ENCODE measurements at places on chromosomes 7 and 10.

- no peak for DNase-seq
These were observed 468.8 kb upstream of the NRP1 start for GRCh38 chr10:33803248-33803647.

GRCh38 chr7:135321556-135321955, 87.9 kb downstream of the STRA8 start:
- no peak for DNase-seq

DNA sequence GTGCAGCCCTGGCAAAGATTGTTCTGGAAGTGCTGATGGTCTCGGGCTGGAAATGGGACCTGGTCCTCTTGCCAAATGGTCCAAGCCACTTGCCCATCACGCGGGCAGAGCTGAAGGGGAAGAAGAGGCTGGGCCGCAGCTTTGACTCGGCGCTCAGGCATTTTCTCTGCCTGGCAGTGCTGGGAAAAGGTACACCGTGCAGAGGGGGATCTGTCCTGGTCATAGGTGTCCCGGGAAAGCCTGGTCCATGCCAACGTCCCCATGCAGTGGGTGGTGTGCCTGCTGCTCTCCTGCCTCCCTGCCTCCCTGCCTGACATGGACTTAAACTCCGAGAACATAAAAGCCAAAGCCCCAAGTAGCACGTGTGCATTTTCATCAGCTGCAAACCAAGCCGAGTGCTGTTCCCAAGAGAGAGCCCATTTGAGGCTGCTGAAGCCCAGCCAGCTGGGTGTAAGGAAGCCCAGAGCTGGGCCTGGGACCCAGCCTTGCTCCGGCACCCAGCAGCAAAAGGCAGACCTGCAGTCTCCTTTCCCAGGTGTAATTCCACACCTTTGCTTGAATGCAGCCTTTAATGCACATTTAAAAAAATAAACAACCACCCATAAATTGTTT, 72.7 kb downstream of the TCERG1L start:
- no peak for DNase-seq

GRCh38 chr10:131573707-131574106, 262.2 kb upstream of the TCERG1L start:
- DNase-seq = no peak

DNA sequence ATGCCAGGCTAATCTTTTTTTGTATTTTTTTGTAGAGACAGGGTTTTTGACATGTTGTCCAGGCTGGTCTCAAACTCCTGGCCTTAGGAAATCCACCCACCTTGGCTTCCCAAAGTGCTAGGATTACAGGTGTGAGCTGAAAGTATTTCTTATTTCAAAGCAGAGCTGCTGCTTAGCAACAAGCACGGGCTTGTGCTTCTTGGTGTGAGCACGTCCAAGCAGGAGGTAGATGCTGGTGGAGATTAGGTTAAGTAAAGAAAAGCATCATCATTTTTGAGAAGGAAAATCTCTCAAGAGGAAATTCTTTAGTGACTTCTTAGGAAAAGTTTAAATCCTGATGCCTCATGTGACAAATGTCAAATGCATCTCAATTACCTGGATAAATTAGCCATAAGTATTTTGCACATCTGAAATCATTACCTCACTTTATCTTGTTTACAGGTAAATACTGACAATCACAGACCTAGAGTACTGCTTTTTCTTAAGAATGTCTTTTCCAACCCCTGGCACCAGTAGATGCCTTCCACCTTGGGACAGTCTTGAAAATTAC, 431.8 kb upstream of the FZD8 start:
- no peak for DNase-seq

GRCh38 chr7:4065190-4065589, 616.9 kb upstream of the FOXK1 start:
- no peak for DNase-seq

DNA sequence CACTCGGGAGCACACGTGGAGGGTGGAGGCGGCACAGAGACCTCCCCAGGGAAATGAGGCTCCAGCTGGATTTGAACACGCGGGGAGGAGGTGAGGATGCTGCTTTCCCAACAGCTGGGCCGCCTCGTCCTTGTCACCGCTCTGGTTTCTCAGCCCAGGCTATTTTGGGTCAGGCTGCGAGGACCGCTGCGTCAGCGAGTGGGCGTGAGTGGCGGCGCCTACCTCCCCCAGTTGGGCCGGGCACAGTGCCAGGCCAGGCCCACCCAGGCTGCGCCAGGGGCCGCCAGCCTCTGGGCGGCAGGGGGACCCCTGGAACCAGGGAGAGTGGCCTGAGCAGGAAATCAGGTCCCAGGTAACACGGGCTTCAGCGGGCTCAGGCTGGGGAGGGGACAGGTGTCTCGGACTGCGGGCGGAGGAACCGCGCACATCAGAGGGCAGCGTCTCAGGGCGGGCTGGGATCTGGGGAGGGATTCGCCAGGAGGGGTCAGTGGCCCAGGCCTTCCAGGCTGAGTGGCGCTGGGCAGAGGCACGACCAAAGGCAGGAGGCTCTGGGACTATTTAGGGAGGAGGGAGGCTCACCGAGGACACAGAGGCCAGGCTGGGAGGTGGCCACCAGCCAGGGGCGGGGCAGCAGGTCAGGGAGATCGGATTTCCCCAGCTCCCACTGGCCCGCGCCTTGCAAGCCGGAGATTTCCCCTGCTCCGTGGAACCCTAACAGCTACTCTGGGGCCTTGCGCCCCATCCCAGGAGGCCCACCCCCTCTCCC, 125.2 kb upstream of the RET start:
- DNase-seq = no peak

- DNase-seq = no peak
These were observed 44.9 kb downstream of the MYPN start for GRCh38 chr10:68154211-68154497.

- DNase-seq = no peak
These were observed 6.4 kb upstream of the FXYD4 start for GRCh38 chr10:43365001-43365400.

DNA sequence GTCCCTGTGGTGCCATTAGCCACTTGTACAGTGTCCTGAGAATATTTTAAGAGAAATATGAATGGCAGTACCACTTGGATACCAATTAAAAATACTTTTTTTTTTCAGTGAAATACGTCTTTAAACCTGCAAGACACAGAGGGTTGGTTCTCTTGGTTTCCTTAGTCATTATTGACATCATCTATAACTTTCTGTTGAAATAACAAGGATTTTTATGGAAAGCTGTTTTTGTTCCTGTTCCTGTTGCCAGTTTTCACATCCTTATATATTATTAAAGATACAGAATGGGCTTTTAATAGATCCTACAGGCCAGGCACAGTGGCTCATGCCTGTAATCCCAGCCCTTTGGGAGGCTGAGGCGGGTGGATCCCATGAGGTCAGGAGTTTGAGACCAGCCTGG, 579.9 kb downstream of the AUTS2 start:
- no peak for DNase-seq

- no peak for DNase-seq
These were observed 94.4 kb upstream of the INSIG1 start for GRCh38 chr7:155203059-155203881.

GRCh38 chr7:71386152-71386785, 254.3 kb downstream of the GALNT17 start:
- no peak for DNase-seq

- DNase-seq = no peak
These were observed 52.6 kb downstream of the PTEN start for GRCh38 chr10:87915989-87916388.

DNA sequence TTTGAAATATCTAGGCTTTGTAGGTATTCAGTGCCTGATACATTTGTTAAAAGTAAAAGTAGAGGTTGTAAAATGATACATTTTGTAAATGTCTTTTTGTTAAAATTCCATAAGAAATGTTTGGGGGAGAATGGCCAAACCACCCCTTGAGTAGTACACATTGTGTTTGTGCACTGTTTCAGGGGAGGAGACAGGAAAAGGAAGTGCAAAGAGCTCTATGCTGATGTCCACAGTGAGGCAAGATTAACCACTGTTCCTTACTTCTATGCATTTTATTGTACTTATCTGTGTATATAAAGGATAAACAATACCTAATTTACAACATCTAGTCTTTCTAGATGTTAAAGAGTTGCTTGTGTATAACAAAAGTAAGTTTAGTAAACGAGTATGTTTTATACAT, 7.4 kb upstream of the CYCS start:
- no peak for DNase-seq

GRCh38 chr7:112546723-112547513, 66.1 kb downstream of the LSMEM1 start:
- no peak for DNase-seq

GRCh38 chr10:788796-789748, 99.6 kb upstream of the DIP2C start:
- no peak for DNase-seq

DNA sequence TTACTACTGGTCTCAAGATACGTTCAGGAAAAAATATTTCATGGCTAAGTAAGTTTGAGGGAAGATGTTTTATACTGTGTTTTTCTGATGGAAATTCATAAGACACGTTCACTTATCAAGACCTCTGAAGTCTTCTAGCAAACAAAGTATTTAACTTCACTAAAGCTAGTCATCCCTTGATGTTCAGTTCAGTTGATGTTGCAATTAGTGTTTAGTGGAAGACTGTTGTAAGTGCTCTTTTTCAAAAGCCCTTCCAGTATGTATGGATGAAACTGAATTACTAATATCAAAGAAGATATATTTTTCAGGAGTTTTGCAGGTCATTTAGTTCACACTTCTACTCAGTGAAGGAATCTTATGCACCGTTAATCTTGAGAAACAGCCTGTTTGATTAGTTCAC, 25.1 kb downstream of the CUL1 start:
- no peak for DNase-seq

GRCh38 chr7:30705008-30705407, 22.8 kb upstream of the CRHR2 start:
- no peak for DNase-seq

GRCh38 chr10:80509403-80510161, 28.1 kb upstream of the SH2D4B start:
- DNase-seq = no peak
